ENCODE measurements at places on chromosomes 7 and 10. TPM values are rescaled to one million over a fixed set of nuclear protein-coding genes. Genes with fewer than 3 reads are reported as not detected.

TFR2 gene
- 5.1 TPM for total RNA-seq

GAD2 gene
- not detected for total RNA-seq

ACSL5 gene
- total RNA-seq, result 22.9 TPM

TIMM23 gene
- total RNA-seq, result 52.5 TPM

RNF32 gene
- 0.64 TPM for total RNA-seq

GRID2IP gene
- total RNA-seq, result 0.12 TPM

GTF2IRD2 gene
- 2.0 TPM for total RNA-seq

VPS37D gene
- total RNA-seq, result not detected

TLX1 gene
- total RNA-seq, result not detected

CALHM2 gene
- total RNA-seq, result 9.5 TPM

NUTM2B gene
- 0.49 TPM for total RNA-seq

CYTH3 gene
- total RNA-seq, result 1.1 TPM

- DNase-seq, result no peak
Measured at GRCh38 chr7:37826825-37827224, 21.6 kb upstream of the NME8 start.

GRCh38 chr7:108415821-108416536 is 40.3 kb downstream of the NRCAM start:
- peak; percentile 65 for DNase-seq

- no peak for DNase-seq
Measured at GRCh38 chr10:6386346-6386745, 183.6 kb downstream of the PFKFB3 start.

DNA sequence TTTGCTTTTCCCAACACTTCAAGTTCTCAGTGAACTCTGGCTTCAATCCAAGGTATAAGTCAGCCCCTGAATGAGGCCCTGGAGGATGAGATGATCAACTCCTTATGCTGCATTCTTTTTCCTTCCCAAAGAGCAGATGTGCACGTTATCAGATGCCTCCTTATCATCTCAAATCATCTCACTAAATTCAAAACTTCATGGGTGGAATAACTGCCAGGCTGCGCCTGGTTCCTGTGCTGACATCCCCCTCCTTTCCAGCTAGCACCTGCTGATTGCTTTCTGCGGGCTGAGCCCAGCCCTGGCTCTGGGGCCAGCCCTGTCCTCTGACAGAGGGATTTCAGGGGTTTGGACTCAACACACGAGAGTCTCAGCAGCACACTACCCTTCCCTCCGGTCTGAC is 44.9 kb downstream of the TLL2 start:
- DNase-seq, result no peak

DNA sequence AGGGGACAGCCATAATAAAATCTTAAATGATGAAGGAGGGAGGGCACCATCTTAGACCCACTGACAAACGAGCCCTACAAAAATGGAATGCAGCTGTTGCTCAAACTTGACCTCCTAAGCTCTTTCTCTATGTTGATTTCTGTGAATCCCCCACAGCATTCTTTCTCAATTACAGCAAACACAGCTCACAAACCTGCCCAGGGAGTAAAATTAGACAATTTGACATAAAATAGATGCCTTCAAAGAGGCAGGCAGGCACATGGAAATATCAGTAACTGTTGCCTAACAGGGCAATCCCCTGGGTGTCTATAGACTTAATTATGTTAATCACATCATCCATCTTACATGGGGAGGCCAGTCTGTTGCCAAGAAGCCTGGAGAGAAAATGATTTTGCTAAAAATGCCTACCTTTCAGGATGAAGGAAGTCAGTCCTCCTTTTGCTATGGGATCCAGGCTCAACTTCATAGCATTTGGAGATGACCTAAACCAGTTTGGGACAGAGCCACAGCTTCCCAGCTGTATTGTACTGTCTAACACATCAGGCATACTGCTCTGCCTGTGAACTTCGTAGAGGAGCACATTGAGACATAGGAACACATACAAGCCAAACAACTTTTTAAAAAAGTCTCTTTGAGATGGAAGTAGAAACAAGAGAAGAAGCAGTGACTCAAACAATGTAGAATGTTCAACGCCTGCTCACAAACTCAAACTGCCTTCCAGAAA is 1177.4 kb downstream of the SORCS1 start:
- DNase-seq, result no peak

- peak; percentile 28 for DNase-seq
Measured at GRCh38 chr7:54664235-54665228, 94.5 kb downstream of the SEC61G start.

DNA sequence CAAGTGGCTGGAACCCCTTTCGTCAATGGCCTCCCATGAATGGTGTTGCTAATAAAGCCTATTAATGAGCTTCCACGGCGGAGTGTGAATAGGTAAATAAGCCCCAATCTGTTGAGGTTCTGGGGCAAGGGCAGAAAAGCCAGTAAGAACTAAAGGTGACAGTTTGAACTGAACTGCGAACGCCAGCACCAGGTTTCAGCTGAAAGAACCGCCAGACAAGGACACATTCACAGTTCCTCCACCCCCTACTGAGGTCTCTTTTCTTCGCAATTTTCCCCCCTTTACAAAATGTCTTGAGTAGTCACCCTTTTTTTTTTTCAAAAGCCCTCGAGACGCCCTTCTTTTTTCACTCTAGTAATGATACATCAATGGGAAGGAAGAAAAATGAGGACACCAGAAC is 2.4 kb upstream of the FGFR2 start:
- no peak for DNase-seq

DNA sequence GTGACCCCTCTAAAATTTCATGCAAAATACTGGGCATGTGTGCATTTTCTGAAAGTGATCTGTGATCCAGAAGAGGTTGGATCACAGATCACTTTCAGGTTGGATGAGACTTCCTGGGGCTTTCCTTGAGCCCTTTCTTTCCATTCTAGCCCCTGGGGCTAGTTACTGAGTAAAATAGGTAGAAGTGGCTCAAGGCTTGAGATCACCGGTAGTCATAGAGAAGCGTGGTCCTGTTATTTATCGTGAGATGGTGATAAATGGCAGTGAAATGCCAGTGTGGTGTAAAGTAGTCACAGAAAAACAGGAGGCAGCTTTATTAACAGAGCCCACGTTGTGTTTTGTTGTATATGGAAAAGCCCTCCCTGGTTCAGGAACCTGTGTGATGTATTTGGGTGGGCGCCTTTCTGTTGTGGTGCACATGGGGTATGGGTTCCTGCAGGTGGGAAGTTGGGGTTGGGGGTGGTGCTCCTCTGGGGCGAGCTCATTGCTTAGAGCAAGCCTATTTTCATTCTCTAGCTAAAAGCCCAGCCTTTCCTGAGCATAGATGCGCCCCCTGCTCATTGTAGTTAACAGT is 34.0 kb upstream of the SH2D4B start:
- no peak for DNase-seq

DNA sequence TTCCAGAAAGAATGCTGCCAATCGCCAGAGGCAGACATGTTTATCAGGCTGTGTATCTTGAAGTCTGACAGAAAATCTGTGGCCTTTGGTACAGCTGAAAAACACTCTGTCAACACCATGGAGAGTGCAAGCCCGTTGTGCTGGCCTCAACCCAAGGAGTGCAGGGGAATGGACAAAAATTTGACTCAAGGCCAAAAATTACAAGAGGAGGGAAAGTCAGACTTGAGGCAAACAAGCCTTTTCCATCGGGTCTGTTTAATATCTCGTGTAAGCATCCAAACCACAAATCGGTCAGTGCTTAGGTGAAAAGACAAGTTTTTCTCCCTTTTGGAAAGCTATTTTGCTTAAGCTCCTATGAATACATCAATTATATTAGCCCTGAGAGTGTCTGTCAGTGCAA is 305.3 kb upstream of the NFE2L3 start:
- no peak for DNase-seq

DNA sequence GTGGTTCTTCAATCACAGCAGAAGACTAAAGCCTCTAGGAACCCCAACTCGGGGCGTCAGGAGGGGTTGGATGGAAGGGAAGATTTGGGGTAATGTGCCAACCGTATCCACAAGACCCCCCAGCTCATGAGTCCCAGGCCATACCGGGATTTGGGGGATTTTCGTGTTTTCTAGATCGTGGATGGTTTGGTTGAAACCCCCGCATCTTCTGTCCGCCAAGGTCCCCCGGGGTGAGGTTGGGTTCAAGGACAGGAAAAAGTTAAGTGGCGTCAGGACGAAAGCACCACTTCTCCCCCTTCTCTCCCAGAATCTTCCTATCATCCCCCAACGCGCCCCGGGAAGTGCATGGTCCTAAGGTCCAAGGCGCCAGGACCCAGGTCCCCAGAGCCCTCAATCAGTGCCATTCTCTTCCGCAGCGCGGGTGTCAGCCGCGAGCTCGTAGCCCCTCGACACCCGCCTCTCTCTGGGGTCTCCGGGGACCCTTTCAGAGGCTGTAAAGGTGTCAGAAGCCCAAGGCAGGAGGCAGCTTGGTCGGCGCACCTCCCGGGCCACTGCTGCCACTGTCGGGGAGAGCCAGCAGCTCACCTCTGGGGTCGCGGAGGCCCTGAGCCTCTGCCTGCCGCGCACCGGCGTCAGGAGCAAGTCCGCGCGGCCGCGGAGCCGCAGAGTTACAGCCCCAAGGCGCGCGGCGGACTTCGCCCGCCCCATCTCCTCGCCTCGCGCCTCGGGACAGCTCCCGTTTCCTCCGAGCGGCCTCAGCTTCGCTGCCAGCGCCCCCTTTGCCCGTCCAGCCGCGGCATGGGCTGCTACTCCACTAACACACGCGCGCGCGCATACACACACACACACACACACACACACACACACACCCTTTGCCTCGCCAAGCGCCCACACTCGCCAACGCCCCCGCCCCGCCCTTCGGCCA is 1.5 kb downstream of the MKX start:
- peak; percentile 20 for DNase-seq

- no peak for DNase-seq
Measured at GRCh38 chr7:90173127-90173844, 19.0 kb downstream of the STEAP1 start.

- no peak for DNase-seq
Measured at GRCh38 chr10:70391654-70392053, 9.2 kb upstream of the LRRC20 start.

- no peak for DNase-seq
Measured at GRCh38 chr10:78451592-78451991, 417.9 kb downstream of the RPS24 start.

DNA sequence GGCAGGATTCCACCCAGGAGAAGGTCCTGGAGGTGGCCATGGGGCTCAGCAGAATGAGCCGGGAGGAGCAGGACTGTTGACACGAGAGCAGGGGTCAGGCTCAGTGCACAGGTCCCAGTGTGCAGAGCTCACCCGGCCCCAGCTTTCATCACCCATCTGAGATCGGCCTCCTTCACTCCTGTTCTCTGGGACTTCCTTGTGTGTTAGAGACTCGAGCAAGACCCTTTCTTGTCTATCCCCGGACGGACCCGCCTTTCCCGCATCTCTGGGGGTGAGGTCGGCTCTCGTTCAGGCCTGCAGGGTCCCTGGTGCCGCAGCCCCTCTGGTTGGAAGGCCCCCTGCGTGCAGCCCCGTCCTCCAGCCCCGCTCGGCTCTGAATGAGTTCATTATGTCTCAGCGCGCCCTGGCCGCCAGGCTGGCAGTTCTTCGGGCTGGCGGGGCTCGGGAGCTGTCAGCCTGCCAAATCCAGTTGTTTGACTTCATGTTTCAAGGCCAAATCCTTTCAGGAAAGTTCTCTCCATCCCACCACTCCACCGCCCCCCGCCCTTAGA is 127.9 kb downstream of the LHPP start:
- DNase-seq, result no peak

DNA sequence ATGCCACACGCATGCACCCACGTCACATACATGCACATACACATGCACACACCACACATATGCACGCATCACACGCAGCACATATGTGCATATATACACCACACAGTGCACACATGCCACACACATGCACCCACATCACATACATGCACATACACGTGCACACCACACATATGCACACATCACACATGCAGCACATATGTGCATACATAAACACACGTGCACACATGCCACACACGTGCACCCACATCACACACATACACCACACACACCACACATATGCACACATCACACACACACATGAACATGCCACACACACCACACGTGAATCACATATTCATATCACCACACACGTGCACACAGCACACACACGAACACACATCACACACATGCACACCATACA is 338.8 kb downstream of the PTPRN2 start:
- no peak for DNase-seq

DNA sequence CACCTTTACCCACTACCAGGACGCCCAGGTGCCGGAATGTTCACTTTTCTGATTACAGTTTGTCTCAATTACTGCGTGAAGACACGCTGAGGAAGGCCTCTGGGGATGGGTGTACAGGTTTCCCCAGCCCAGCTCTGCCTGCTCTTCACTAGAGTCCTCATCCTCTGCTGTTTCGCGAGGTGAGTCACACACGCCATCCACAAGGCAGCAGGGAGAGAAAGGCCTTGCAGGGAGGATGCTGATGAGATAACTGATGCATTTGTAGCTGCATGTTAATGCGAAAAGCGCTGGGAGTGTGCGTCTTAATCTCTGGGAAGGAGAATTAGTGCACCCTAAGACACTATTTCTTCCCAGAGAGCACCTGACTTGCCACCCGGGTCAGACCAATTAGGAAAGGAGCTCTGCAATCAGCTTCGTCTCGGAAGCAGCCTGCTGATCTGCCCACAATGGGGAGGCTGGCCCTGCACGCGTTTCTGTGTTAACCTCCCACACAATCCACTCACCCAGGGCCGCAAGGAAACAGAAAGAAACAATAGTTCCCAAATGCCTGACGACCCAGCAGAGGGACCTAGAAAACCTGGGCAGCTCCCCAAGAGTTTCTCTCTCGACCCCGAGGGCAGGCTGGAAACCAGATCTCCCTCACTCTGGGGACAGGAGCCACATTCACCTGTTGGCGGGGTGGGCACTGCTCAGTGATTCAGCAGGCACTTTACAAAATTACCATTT is 578.7 kb downstream of the GLRX3 start:
- no peak for DNase-seq

DNA sequence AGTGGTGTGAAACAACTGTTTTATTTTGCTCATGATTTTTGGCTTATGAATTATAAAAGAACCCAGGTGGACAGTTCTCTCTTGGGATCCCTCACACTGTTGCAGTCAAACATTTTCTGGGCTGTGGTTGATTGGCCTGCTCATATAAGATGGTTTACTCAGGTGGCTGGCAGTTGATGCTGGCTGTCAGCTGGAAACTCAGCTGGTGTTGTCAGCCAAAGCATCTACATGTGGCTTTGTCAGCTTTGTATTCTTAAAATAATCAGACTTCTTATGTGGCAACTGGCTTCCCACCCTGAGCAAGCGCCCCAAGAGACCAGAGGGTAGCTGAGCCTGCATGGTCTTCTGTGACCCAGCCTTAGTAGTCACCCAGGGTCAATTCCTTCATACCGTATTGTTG is 534.7 kb downstream of the NRG3 start:
- DNase-seq, result no peak

- DNase-seq, result no peak
Measured at GRCh38 chr10:60967260-60967659, 23.3 kb upstream of the RHOBTB1 start.

All from activated naive CD4-positive, alpha-beta T cell treated with anti-CD3 and anti-CD28 coated beads for 36 hours (primary cell).